Amygdala (tissue), 56 donors: ENCODE measurements at places on chromosomes 7 and 10.
A peak's percentile ranks its signal among the peaks of the same experiment; 100 is the strongest.

GRCh38 chr10:24814568-24815313, 91.1 kb upstream of the ARHGAP21 start:
- DNase-seq, result no peak

GRCh38 chr7:44802418-44803025, 6.0 kb downstream of the PPIA start:
- no peak for DNase-seq

- no peak for DNase-seq
Observed at GRCh38 chr10:47264797-47265281, 35.2 kb upstream of the GDF10 start.

DNA sequence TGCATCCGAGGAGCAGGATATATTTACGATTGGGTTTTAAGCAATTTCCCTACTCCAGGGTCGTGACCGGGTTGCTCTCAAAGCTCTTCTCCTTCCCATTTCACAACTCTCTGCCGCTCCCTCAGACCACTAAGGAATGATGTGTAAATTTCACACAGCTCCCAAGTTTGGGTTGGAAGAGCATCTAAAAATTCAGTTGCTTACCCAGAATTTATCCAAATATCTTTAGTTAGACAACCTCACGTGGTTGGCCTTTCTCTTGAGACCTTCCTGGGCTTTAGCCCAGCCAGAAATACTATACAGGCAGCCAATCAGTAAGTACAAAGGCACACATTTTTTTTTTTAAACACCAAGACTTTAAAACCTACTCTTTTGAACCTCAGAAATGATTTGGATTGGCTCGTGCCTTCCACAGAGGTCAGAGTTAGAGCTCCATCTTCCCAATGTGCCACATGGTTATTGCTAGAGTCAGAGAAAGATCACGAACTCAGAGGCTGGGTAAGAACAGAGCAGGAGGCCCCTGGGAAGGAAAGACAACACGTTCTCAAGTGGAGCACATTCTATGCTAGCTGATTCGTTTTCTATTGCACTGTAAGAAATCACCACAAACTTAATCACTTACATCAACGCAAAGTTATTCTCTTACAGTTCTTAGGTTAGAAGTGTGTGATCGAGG, 335.4 kb upstream of the MGMT start:
- no peak for DNase-seq

DNA sequence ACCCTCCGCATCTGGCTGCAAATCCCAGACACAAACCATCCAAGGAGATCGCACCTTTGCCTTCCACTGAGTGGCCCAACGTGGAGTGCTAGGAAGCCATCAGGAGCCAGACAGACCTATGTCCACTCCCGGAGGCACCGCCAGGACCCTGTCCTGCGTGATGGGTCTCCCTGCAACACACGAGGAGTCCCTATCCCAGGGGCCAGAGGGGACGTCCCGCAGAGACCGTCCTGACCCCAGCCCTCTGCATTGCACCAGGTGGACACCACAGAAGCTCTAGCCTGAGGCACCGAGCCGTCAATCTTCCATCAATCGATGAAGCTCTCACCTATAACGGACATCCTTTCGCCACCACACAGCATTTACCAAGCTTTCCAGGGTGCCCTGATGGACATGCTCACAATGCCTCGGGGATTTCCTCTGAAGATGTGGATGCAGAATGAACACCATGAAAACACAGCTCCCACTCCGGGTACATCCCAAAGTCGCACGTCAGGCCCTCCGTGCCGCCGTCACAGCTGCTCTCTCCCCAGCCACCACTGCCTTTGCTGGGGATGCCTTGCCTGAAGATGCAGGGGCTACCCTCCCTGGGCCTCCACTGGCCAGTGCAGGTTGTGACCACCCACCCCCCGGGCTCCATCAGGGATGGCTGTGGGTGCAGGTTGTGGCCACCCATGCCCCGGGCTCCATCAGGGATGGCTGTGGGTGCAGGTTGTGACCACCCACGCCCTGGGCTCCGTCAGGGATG, 54.1 kb downstream of the PTPRN2 start:
- no peak for DNase-seq

DNA sequence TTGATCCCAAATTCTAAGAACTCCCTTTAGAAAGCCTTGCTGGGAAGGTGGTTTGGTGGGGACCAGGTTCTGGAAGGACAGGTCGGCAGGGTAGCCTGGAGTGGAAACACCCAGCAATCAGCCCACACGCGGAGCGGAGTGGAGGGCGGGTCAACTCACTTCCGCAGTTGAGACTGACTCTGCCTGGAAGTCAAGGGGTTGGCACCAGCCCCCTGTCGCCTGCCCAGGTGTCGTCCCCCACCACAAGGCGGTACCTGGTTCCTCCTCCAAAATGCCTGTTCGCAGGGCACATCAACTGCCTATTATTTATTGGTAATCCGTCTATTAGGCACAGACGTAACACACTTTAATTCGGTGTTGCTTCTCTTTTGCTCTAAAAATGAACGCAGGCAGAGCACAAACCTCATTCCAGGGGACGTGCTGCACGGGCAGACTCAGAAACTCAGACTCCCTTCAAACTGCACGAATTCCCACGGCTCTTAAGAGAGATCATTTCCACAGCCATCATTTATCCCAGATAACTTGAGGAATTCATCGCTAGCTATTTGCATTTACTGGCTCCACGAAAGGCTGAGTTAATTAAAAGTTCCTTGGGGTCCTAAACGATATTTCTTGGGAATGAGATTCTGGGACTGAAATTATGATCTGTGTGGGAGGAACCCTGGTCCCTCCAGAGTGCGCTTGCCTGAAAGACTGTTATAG, 248.2 kb upstream of the PPP2R2D start:
- DNase-seq, result no peak

GRCh38 chr10:34102237-34102673, 712.8 kb downstream of the PARD3 start:
- DNase-seq, result no peak

- no peak for DNase-seq
Observed at GRCh38 chr7:27101171-27101956, 1.1 kb downstream of the HOXA2 start.

DNA sequence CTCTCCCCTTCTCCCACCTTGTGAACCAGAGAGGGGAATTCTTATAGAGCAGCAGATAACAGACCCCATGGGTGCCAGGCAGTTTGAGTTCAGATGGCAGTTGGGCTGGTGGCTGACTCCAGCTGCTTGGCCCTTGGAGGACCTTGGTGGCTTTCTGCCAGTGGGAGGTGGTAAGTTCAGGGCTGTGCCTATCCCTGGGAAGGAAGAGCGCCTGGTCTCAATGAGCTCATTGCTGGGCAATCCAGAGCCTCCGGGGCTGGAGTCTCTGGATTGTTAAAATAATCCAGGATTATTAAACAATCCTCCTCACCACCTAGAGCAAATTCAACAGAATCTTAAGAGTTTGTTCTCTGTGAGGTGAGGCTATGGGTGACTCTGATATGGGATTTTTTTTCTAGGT, 105.2 kb downstream of the FANK1 start:
- no peak for DNase-seq

GRCh38 chr10:81135851-81136250, 598.1 kb downstream of the SH2D4B start:
- DNase-seq, result no peak

GRCh38 chr7:22051886-22052673, 106.4 kb upstream of the CDCA7L start:
- DNase-seq, result no peak

- no peak for DNase-seq
Observed at GRCh38 chr10:95201736-95202135, 7.7 kb downstream of the ACSM6 start.

DNA sequence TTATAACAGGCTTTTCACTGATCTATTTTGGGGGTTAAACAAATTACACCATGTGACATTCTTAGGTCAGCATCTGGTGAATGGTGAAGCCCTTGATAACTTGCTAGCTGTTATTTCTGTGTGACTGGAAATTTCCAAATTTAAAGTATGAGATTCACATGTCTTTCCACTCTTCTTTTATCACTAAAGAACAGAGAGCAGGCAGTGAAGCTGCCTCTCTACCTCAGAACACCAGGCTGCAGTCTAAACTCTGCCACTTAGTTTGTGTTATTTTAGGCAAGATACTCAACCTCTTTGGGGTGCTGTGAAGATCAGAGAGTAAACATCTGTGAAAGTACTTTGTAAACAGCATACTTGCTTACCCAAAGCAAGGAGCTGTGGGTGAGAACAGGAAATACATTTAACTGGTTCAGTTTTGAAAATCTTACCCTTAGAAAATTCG, 15.5 kb upstream of the SP4 start:
- DNase-seq, result no peak

- no peak for DNase-seq
Observed at GRCh38 chr10:67618116-67618515, 77.9 kb downstream of the CTNNA3 start.

- DNase-seq, result no peak
Observed at GRCh38 chr7:115680921-115681320, 349.6 kb downstream of the TFEC start.

- no peak for DNase-seq
Observed at GRCh38 chr10:63702092-63702491, 180.9 kb downstream of the REEP3 start.

- no peak for DNase-seq
Observed at GRCh38 chr7:91326516-91327199, 62.4 kb downstream of the FZD1 start.

DNA sequence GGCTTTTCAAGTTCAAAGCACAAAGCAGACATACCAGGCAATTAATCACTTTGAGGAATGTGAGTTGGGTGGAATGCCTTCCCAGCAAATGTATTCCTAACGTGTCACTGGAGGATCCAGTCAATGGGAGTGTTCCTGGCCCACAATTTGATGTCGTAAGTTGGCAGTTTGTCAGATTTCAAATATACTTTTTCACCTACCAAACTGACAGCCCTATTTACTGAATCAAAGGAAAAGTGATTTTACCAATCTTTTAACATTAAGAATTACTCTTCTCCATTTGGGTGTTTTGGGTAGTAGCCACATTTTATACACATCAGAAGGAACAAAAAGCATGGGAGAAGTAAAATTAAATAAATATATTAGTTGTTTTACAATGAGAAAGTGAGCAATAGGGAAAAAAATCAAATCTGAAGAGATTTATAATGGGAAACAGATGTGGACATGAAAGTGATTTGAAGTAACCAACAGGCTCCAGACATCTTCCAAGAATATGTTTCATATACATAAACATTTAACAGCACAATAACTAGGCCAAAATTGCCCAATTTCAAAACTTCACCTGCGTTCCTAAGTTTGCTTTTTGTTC, 222.9 kb downstream of the MTERF1 start:
- DNase-seq, result no peak

- no peak for DNase-seq
Observed at GRCh38 chr10:68543004-68543918, 15.9 kb upstream of the SLC25A16 start.

GRCh38 chr7:100489824-100490223, 6.1 kb downstream of the NYAP1 start:
- peak; percentile 83 for DNase-seq

DNA sequence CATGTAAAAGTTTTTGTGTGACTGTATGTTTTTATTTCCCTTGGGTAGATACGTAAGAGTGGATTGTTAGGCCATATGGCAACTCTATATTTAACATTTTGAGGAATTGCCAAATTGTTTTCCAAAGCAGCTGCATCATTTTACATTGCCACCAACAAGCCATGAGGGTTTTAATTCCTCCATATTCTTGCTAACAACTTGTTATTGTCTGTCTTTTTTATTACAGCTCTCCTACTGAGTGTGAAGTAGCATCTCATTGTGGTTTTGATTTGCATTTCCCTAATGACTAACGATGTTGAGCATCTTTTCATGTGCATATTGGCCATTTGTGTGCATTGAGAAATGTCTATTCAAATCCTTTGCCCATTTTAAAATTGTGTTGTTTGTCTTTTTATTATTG, 94.9 kb downstream of the CARD11 start:
- no peak for DNase-seq

DNA sequence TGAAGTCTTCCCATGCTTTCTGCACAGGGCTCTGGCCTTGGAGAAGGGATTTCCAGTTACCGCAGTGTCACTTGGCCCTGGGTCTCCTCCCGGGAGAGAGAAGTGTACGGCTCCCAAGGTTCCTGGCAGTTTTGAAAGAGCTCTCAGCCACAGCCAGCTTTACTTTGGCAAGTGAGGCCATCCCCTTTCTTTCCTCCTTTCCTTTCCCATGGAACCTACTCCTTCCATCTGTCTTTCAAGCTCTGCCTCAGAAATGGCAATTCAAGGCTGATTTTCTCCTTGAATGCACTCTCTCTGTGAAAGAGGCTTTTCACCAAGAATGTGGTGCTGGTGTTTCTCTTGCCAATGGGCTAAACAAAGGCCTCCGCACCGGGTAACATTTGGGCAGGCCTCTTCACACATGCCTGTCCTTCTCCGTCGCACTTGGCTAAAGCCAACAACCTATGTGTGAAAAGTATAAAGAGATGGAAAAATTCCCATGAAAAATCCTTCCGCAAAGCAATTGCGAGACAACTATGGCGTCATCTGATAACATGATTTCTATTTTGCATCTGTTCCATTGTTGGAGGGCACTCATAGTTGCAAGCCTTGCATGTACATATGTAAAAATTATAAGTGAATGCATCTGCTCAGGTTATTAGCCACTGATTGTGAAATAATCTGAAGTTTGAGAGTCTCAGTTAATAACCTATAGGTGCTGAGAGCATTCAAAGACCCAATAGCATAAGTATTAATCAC, 125.4 kb downstream of the PFKFB3 start:
- DNase-seq, result peak; percentile 33

GRCh38 chr10:89151857-89152256, 55.3 kb downstream of the CH25H start:
- no peak for DNase-seq

DNA sequence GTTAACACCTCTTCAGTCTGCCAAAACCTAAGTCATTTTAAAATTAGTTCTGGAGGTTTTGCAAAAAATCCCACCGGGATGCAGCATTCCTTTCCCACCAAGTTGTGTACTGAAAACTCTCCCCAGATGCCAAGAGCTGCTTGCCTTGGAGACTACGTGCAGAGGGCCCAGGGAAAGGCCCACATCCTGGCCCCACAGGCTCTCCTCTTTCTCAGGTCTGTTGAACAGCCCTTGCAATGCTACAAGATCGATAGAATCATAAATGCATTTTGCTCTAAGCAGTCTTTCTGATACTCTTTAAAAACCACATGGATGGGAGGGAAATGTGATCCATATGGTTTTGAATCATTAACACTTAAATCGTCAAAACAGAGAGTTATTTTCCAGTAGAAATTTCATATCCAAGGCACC, 126.7 kb upstream of the ZMIZ1 start:
- no peak for DNase-seq

GRCh38 chr7:27933671-27934565, 194.0 kb downstream of the TAX1BP1 start:
- DNase-seq, result no peak
